ENCODE measurements at places on chromosomes 16 and 17.

DNA sequence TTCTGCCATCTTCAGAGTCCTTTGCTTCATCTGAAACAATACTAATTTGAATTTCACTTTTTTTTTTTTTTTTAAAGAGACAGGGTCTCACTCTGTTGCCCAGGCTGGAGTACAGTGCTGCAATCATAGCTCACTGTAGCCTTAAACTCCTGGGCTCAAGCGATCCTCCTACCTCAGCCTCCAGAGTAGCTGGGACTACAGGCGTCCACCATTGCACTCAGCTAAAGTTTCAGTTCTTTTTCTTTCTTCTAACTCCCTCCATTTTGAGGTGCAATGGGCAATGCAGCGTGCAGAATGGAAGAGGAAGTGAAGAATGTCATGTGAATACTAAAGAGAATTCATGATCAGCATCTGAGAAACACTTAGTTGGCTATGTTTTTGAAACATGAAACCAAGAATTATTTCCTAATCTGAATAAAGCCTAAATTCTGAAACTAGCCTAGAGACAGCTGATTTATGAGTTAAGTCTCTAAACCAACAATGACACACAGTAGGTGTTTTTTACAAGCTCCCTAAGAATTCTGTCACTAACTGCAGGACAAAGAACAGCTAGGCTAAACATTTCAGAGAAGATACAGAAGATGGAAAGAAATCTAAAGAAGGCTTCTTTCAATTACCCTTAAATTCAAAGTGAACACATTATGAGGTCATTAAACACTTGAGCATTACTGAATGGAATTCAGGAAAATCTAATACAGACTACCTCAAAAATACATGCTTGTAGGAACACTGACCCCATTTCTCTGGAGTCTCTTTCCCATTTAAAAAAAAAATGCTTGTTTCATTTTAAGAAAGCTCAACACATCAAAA is 21.0 kb downstream of the SNN start:
- DNase-seq = no peak

- no peak for DNase-seq
Measured at GRCh38 chr16:49528866-49529288, 155.3 kb downstream of the C16orf78 start.

DNA sequence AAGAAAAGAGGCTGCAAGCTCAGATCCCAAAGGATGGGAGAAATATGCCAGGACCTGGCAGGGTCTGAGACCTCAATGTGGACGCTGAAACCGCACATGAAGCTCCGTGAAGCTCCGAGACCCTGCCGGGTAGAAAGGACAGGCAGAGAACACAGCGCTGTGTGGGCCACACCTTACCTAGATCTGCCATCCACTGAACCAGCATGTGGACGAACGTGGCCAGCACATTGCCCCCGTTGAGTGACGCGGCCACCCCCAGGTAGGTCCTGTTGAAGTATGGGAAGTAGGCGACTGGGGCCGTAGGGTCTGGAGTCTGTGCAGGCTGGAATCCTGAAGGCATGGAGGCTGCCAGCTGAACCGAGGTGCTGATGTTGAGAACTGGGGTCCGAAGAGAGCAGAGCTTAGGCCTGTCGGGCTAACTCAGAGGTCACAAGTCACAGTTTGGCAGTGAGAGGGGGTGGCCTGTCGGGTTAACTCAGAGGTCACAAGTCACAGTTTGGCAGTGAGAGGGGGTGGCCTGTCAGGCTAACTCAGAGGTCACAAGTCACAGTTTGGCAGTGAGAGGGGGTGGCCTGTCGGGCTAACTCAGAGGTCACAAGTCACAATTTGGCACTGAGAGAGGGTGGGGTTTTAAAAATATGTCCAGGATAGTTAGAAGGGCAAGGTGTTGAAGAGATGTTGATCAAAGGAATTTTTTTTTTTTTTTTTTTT is 6.1 kb upstream of the TRPV1 start:
- DNase-seq = no peak

GRCh38 chr17:66308856-66309255 is 6.4 kb downstream of the PRKCA start:
- DNase-seq = no peak

DNA sequence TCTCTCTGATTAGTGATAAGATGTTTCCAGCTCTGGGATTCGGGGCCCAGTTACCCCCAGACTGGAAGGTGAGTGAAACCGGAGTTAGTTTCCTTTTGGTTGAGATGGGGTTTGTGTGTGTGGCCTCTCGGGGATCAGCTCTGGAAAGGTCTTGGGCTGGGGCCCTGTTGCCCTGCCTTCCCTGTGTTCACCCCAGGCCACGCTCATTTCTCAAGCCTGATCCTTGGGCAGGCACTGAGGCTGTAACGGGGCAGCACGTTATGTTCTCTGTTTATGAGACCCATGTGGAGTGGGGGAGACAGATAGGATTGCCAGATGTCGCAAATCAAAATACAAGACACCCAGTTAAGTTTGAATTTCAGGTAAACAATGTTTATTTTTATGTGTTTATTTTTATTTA is 35.5 kb downstream of the CPNE2 start:
- DNase-seq = no peak

GRCh38 chr17:28509789-28510188 is 3.6 kb downstream of the FOXN1 start:
- no peak for DNase-seq

- no peak for DNase-seq
Measured at GRCh38 chr16:23855010-23855409, 19.2 kb downstream of the PRKCB start.

DNA sequence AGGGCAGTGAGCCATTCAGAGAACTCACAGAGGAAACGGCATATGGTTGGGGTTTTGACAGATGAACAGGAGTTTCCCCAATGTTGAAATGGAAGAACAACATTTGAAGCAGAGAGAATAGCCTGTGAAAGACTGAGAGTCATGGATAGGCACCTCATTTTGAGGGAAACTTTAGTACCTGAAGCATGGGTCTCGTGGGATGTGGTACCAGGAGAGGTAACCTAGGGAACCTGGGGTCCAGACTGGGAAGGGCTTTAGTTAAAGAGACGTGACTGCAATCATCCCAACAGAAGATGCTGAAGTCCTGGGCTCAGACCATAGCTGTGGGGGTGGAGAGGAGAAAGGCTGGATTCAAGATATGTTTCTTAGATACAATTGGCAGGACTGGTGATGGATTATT is 137.8 kb upstream of the CCL2 start:
- DNase-seq = no peak

DNA sequence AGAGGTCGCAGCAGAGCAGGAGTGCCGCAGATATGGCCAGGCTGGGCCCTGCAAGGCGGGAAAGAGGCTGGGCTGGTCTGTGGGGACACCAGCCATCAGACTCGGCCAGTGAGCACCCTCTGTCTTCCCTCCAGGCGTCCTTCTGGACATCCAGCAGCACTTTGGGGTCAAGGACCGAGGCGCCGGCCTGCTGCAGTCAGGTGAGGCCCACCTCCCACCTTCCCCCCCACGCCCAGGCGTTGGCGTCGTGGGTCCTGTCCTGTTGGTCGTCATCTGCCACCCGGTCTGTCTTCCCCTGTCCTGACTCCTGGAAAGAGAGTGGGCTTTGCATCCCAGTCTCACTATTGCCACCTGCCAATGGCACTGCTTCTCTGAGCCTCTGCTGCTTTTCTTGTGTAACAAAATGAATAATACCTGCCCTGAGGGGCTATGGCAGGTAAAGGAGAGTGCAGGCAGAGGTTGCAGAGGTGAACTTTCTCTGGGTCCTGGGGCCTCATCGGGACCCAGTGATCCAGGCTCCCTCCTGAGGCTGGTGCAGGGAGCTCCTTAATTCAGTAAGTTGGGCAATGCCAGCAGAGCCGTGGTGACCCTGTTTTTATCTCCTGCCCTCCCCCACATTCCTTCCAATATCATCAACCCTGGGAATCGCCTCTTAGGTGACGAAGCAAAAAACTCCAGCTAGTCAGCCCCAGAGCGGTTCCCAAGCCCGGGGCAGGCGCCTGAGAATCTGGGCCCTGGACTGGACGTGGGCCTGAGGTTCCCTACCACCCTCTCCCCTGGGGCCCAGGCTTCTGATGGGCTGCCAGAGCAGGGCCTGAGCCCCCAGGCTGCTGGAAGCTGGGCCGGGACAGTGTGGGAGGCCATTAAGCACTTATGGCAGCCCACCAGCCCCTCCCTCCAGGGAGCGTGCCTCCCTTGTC is 14.7 kb downstream of the SPNS2 start:
- no peak for DNase-seq

GRCh38 chr16:76194616-76195015 is 82.6 kb upstream of the CNTNAP4 start:
- DNase-seq = peak; percentile 28

GRCh38 chr17:75845058-75845711 is 981 bp upstream of the UNC13D start:
- no peak for DNase-seq

DNA sequence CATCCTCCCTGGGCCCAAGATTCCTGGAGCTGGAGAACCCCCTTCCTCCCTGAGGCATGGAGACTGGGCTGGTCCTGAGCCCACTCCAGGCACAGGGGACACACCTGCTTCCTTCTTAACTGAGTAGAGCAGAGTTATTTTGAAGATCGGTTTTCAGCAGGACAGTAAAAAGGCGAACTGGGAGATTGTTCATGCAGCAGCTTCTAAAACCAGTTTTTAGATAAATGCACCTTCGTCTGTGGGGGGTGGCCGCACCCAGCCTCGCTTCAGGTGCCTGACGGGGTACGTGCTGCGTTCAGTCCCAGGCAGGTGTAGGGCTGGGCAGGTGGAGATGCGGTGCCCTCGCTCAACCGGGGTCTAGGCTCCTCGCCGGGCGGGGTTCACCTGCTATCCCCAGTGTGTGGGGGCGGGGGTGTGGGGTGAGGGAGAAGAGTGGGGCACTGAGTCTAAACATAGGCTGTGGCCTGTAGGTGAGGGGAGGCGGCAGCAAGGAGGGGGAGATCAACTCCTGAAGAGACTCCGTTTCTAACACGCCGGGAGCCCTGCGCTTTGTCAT is 69.5 kb downstream of the JPH3 start:
- no peak for DNase-seq

- no peak for DNase-seq
Measured at GRCh38 chr16:53741546-53741945, 37.6 kb downstream of the FTO start.

DNA sequence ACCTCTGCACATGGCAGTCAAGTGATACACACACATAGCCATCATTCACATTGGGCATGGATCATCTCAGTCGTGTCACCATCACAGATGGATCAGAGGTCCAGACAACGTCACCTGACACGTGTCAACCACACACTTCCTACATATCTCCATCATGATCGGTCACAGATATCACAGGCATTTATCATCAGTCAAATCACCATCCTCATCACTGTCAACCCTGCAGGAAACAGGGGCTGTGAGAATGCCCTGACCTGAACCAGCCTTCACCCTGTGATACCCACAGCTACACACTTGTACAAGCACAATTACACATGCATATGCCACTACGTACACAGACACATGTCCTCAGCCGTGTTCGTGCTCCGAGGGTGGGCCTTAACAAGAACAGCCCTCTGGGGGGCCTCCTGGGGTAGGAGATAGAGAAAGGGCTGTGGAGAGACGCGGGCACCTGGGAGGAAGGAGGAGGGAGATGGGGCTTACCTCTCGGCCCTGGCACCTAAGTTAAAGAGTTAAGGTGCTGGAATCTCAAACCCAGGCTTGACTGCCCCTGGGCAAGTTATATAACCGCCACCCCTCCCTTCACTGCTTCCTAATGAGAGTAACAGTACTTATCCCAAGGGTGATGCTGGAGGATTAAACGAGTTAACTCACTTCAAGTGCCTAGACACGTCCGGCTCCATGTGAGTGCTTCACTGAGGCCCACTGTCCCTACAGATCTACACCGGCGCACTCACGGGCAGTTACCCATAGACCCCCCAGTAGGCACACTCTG is 1.1 kb downstream of the SLC12A4 start:
- no peak for DNase-seq

DNA sequence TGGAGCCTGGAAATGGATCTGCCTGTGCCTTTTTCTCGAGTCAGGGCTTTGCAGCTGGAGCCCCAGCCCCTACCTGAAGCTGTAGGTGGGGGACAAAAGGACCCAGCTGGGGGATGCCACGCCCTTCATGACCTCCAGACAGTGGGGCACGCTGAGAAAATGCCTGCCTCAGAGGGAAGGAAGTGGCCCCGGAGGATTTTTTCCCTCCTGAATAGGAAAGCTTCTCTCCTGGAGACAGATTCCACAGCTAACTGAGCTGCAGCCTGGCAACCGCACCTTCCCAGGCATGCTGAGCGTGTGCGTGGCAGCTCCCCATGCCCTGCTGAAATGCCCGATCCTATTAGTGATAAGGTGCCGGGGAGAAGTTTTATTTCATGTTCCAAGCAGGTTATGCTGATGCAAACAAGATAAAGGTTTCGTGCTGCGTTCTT is 58.0 kb downstream of the AIPL1 start:
- no peak for DNase-seq

DNA sequence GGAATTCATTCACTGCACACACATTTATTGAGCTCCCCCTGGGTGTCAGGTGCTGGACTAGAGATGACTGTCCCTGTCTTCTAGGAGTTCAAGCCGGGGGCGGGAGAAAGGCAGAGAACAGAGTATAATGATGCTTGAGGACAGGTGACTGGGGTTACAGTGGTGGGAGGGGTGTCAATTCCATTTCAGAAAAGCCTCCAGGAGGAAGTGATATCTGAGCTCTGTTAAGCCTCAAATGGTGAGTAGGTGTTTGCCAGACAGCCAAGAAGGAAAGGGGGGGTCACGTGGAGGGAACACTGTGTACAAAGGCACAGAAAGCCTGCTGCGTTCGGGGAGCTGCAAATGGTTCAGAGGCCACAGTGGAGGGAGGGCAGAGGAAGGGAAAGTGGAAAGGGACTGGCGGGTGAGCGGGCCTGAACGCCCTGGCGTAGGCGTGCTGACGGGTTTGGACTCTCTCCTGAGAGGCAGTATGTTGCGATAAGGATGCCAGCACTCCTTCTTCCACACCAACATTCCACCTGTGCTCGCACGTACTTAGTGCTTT is 9.7 kb upstream of the NXPH3 start:
- no peak for DNase-seq

DNA sequence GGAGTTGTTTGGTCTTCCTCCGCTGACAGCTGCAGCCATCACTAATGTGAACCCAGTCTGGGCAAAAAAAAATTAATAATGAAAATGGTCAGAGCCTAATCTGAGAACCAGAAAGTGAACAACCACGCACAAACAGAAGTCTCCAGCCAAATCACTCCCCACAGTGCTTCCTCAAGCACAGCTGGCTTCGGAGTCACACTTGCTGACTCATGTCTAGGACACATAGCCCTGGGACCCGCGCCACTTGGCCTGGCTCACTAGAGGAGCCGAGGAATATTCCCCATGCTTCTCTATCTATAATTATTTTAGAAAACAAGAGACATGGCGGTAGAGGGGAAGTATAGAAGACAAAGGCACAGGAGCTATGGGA is 109.1 kb downstream of the ZFHX3 start:
- DNase-seq = peak; percentile 23

DNA sequence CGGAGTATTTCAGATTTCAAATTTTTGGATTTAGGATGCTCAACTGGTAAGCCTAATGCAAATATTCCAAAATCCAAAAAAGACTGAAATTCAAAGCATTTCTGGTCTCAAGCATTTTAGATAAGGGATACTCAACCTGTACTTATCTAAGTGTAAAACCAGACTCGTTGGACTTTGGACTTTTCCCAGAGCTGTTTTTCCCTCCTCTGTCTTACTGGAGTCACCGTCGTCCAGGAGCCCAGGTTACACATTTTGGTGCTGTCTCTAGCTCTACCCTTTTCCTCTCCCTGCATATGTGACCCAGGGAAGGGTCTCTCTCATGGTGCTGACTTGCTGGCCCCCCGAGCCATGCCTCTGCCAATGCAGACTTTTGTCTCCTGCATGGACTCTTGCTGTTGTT is 46.0 kb upstream of the MMP2 start:
- no peak for DNase-seq

- DNase-seq = no peak
Measured at GRCh38 chr16:11016993-11017392, 72.6 kb downstream of the CLEC16A start.

GRCh38 chr17:33052856-33053255 is 61.2 kb downstream of the SPACA3 start:
- no peak for DNase-seq

Data from non-pigmented ciliary epithelial cell (primary cell).